Germinal center (tissue), 1 donor: ENCODE measurements at places on chromosomes 3 and 15.

DNA sequence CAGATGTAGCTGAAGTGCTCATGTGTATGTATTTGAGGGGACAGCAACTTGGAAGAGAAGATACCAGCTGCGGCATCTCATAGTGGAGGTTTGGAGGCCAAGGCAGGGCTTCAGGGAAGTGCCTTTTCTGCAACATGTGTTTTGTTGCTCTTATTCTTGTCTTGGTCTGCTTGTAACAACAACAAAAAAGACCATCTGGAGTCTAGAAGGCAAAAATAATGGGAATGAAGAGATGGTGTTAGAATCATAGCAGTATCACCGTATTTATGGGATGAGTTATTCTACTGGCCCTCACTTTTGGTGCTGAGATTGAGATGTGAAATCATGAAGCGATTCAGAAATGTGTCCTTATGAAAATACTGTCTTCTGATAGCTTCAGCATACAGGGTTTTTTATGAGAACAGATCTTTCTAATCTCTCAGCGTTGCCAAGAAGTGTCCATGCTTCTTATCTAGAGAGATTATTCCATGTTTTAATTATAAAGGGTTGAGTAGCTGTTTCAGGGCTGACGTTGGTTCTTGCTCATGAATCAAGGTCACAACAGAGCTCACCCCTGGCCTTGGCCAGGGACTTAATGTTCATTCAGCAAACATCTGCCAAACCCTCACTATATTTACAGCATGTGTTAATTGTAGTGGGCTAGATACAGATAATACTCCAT is 58.0 kb downstream of the ITPR1 start:
- no peak for DNase-seq

DNA sequence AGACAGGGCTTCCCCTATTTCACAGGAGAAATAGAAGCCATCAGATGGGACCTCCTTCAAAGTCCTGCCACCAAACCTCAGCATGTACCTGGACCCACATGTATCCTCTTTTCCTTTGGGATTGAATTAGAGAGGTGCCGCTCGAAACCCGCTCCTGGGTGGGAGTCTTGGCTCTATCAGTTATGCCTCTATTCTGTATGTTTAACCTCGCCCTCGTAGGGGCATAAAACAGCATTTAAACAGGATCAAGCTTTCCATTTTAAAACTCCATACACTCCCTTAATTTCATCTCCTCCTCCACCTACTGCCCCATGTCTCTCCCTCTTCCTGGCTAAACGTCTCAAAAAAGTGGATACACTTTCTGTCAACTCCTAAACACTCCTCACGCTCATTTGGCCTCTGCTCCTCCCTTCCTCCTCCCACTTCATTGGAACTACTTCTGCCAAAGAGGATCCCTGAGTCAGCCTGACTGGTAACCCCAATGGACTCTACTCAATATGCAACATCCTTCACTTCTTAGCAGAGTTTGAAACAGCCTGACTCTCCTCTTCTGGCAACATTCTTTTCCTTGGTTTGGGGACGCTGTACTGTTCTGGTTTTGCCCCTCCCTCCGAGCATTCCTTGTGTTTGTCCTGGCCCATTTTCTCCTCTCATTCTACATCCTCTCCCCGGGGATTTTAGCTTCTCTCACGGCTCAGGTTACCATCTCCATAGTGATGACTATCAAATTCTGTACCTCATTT is 23.0 kb upstream of the MUC20 start:
- no peak for DNase-seq

DNA sequence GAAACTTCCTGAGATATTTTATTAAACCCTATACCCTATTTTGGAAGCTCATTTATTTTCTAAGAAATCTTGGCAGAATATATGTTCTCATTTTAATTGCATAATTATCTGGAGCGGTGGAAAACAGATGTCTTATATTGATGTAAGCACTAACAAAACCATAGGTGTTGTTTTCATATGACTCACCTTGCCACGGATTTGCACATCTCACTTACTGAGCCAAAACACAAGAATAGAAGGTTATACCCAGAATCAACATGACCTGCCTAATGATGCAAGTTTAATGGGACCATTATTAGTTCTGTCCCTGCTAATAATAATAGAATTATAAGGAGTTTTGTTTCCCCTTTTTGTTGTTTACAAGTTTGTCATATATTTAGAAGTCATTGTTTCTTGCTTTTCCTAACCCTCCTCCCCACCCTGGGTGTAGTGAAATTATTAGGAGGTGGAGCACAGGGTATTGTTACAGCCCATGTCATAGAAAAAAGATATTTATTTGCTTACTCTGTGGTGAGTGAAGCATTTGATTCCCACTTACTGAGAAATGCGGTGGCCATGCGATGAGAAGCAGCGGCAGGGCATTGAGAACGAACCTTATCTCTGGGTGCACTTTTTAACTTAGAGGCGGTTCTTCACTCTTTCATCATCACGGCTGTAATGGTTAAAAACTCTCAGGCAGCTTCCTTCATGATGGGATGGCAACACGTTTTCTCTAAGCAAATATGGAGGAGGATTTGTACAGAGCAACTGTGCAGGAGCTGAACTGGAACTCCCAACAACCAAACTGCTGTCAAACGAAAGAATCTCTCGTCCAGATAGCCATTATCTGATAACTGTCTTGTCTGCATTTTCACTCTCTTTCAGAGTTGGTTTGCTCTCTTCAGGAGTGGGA is 521 bp downstream of the IL5RA start:
- no peak for DNase-seq

- DNase-seq, result no peak
Measured at GRCh38 chr3:11323813-11324212, 51.6 kb downstream of the ATG7 start.

GRCh38 chr15:43518197-43518761 is 871 bp downstream of the MAP1A start:
- DNase-seq, result no peak

- peak; percentile 41 for DNase-seq
Measured at GRCh38 chr3:27312044-27312668, 57.0 kb downstream of the NEK10 start.

- no peak for DNase-seq
Measured at GRCh38 chr3:107718547-107718946, 195.8 kb downstream of the BBX start.

DNA sequence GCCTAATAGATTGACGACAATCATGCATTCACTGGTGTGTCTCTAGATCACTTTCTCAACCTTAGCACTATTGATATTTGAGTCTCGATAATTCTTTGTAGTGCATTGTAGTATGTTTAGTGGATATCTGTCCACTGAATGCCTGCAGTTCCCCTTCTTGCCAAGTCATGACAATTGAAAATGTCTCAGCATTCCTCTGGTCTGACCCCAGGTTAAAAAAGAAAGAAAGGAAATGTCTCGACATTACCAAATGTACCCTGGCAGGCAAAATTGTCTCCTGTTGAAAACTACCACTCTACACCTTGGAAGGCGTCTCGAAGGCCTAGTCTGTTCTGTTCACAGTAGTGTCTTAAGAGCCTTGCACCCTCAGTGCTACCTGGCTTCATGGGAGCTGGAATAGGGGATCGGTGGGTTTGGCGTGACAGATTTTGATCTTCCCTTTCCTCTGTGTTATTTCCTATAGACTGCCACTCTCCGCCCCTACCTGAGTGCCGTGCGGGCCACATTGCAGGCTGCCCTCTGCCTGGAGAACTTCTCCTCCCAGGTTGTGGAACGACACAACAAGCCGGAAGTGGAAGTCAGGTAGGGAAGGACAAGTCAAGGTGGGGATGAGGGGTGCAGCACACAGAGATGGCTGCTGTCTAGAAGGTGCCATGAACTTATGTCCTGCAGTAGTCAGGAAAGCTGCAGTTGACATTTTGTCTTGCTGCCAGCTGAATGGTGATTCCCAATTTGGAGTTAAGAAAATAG is 4.5 kb downstream of the ARPC4 start:
- no peak for DNase-seq

DNA sequence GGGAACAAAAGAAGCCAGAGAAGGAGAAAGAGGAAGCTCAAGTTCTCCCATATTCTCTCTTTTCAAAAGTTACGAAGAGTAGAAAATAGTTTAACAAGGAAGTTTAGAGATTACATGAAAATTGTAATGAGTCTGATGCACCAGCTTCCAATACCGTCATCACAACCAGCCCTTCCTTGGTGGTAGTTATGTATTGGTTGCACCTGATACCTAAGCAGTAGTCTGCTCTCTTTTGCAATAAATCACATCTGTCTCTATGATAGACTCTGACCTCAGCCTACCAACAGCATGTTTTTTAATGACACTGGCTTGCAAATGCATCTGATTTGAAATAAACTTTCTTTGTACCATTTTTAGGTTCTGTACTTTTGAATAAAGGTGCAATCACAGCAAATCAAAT is 575.8 kb downstream of the FHIT start:
- no peak for DNase-seq

DNA sequence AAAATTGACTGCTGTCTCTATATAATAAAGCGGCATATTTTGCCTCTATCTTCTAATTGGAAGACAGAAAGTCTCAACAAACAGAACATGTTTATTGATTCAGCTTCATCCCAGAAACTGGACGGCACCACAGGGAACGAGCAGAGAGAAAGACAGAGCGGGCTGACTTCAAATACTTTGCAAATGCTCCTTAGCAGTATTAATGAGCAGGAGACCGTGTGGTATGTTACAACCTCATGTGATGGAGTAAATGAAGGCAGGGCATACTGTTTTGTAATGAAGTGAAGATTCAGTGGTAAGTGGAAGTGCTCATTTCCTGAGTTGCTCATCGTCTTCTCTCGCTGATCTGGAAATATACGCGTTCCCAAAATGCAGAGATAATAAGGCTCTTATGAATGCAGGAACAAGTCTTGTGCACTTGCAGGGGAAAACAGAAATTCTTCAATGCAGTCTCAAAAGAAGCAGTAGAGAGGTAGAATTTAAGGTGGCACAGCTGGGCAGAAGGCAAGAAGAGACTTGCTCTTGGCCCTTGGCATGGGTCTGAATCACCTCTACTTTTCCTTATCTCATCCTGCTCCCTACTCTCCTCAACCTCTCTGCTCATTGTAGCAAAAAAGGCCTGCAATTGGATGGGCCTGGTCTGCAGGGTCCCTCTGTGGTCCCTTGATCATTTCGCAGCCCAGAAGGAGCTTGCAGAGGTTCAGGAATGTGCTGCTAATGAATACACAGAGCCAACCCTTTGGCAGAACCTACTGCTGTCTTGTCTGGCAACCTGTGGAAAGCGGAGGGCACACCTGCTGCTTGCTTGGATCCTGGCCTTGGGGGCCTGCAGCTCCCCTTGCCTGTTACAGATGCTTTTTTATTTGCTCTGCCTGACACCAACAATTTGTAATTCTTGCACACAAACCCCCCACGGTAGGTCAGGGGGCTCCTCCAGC is 604.9 kb upstream of the CFAP20DC start:
- no peak for DNase-seq
